ENCODE measurements at places on chromosomes 1 and 21. TPM values are rescaled to one million over a fixed set of nuclear protein-coding genes. Genes with fewer than 3 reads are reported as not detected.

DNA sequence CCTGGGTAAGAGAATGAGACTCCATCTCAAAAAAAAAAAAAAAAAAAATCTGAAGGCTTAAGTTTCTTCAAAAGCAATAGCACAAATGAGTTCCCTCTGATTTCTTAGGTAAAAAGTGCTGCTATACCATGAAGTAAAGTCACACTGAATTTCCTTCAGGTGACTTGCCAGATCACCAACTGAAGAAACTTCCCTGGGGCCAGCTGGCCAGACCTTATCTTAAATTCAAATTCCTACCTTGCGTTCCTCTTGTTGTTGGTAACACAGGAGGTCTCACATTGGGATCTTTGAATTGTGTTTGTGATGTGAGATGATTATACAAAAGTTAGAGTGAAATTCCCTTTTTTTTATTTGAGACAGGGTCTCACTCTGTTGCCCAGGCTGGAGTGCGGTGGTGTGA, 11.8 kb downstream of the INAVA start:
- no peak for DNase-seq

- no peak for DNase-seq
Measured at GRCh38 chr1:53968125-53968513, 22.0 kb downstream of the LRRC42 start.

GRCh38 chr1:31189696-31190674, 49.7 kb downstream of the NKAIN1 start:
- DNase-seq, result no peak

GRCh38 chr1:180275726-180276125, 45.7 kb downstream of the LHX4 start:
- no peak for DNase-seq

- DNase-seq, result no peak
Measured at GRCh38 chr1:41623736-41624135, 139.3 kb upstream of the EDN2 start.

DNA sequence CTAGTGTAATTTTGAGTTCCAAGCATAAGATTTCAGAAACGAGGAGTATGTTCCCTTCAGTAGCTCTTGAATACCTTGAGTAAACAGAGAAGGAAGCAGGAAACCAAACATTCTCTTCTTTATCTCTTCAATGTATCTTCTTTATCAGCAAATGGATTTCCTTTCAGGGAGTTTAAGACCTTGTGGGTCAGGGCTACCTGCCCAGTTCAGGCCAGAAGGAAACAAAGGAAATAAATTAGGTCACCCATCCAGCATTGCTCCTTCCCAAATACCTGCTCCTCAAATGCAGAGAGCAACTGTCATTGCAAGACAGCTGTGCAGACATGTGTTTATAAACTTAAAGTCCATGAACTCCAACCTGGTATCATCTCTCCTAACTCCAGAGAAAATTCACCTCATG, 130.1 kb upstream of the SOD1 start:
- no peak for DNase-seq

DNA sequence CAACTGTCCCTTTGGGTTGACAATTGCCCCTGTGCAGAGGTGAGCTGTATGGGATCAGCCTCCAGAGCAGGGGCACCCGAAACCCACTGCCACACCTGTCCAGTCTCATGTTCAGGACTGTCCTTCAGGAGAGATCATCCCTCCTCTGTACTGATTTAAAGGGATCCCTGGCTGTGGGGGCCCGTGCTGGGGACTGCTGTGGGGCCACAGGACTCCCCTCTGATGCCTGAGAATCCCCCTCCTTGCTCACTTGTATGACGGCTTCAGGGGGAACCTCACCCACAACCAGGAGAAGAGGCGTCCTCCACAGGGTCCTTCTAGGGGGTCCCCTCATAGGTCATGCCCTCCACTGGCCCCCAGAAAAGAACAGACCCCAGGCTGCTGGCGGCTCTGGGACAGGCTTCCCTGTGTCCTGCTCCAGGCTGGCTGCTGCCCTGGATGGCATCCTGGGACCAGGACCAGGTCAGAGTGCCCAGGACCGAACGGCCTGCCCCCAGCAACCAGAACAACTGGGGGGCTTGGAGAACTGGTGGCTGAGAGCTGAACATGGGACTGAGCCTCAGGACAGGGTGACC, 77.5 kb upstream of the ACTRT2 start:
- DNase-seq, result no peak

GRCh38 chr1:227131193-227131592, 187.1 kb downstream of the CDC42BPA start:
- no peak for DNase-seq

- DNase-seq, result no peak
Measured at GRCh38 chr1:160708801-160709200, 2.8 kb downstream of the CD48 start.

PTAFR gene
- polyA plus RNA-seq, result 7.2 TPM

SYT6 gene
- polyA plus RNA-seq, result 0.35 TPM

OR2G6 gene
- not detected for polyA plus RNA-seq
